AG04449 (cell line): ENCODE measurements at places on chromosomes 3 and 15.

DNA sequence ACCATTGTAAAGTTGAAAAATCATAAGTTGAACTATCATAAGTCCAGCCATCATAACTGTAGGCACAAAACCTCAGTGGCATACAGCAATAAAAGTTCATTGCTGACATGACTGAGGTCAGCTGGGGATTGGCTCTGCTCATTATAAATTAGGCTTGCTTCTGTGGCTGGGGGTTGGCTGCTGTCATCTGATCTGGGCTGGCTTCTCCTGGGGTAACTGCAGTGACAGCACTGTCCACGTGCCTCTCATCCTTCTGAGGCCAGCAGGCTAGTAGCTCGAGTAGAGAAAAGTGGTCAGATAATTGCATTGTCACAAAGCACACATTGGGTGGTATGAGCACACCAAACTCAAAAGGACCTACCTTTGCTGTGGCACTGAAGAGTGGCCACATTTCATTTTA is 31.3 kb downstream of the CMTM7 start:
- DNase-seq: no peak

- DNase-seq: no peak
These were observed 174.5 kb downstream of the GOLGA6L6 start for GRCh38 chr15:20367093-20367492.

GRCh38 chr3:65448120-65448519 is 590.6 kb downstream of the MAGI1 start:
- no peak for DNase-seq

- no peak for DNase-seq
These were observed 8.1 kb downstream of the CPN2 start for GRCh38 chr3:194342861-194343560.

DNA sequence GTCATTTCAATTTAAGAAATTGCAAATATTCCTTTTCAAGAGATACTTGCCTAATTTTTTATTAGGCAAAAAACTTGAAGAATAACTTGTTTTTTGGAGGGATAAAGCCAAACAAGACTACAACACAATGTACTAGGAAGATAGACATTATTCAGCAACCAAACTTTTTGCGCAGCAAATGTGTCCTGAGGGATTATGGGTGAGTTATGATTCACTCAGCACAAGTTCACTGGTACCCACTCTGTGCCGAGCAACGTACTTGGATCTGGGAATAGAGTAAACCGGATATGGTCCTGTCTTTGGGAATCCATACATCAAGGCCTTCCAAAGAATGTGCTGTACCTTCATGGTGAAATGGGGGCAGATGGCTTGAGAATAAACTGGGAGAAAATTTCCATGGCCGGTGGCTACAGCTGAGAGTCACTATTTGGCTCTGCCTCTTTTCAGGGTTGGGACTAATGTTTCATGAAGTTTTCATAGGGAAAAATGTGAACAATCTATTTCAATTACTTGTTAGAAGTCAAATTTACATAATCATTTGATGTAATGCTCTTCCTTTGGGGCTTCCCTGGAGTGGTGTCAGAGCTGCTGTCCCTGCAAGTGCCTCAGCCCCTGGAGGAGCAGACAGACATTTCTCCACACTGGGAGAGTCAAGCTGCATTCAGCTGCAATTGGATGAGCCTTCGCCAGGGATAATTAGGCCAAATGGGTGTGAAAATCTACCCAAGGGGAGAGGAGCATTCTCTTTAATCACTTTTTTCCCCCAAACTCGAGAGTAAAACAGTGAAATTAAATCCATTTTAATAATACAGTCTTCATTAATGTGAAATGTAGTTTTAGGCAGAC is 315.2 kb downstream of the CLSTN2 start:
- DNase-seq: no peak

DNA sequence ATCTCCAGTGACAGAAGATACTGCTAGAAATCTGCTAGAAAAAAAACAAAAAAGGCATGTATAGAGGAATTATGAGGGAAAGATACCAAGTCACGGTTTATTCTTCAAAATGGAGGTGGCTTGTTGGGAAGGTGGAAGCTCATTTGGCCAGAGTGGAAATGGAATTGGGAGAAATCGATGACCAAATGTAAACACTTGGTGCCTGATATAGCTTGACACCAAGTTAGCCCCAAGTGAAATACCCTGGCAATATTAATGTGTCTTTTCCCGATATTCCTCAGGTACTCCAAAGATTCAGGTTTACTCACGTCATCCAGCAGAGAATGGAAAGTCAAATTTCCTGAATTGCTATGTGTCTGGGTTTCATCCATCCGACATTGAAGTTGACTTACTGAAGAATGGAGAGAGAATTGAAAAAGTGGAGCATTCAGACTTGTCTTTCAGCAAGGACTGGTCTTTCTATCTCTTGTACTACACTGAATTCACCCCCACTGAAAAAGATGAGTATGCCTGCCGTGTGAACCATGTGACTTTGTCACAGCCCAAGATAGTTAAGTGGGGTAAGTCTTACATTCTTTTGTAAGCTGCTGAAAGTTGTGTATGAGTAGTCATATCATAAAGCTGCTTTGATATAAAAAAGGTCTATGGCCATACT is 4.0 kb downstream of the B2M start:
- no peak for DNase-seq
